ENCODE measurements at places on chromosomes 2 and 18. TPM values are rescaled to one million over a fixed set of nuclear protein-coding genes. Genes with fewer than 3 reads are reported as not detected.

- no peak for DNase-seq
These were observed 116.3 kb downstream of the ACAA2 start for GRCh38 chr18:49697049-49697448.

KCNJ13 gene
- not detected for total RNA-seq

DNA sequence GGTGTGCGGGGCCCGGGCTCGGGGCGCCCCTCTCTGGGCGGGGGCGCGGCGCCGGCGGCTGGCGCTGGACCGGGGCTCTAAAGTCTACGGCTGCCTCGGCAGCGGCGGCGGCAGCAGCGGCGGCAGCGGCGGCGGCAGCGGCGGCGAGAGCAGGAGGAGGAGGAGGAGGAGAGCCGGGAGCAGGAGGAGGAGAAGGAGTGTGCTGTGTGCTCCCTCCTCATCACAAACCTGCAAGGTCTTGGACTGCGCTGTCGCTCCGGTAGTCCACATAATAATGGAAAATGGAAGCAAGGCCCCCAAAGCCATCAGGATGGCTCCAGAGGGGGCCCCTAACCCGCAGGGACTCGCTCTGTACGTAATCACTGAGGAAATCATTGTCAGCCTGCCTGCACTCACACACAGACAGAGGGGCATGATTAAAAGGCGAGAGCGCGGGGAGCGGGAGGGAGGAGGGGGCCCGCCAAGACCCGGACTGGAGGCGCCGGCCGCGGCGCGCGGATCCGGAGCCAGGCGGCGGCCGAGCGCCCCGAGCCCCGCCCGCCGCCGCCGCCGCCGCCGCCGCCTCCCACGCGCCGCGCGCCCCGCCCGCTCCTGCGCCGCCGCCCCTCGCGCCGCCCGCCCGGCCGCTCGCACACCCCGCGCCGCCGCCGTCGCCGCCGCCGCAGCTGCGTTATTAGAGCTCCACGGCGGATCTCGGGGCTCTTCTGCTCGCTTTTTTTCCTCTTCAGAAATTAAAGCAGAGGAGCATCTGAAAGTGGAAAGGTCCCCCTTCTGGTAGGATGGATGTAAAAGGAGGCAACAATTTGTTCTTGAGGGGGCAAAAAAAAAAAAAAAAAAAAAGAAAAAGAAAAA, at the start of gene ZNF521:
ZNF521 (minus strand) TSS at position 390 of the 852 bp plus-strand sequence. CDS start 1,220 bp downstream, outside the sequence.
- peak; percentile 68 for DNase-seq

GRCh38 chr2:26011990-26012856, 21.7 kb upstream of the RAB10 start:
- peak; percentile 87 for DNase-seq

GRCh38 chr2:240643093-240643810, 18.0 kb downstream of the GPR35 start:
- no peak for DNase-seq

- DNase-seq: no peak
These were observed 247.8 kb upstream of the HDAC4 start for GRCh38 chr2:239648607-239649006.

DNA sequence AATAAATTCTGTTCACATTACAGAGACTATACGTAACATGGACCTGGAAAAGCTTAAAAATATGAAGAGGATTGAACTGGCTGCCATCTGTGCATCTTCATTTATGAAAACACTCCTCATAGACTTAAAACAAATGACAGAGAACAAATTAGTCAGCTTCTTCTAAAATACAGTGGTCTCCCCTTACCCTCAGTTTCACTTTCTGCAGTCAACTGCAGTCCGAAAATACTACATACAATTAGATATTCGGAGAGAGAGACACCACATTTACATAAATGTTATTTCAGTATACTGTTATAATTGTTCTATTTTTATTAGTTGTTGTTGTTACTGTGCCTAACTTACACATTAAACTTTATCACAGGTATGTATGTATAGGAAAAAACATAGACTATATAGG, 6.5 kb downstream of the RNF103 start:
- DNase-seq: no peak

GRCh38 chr2:209533391-209533790, 109.5 kb downstream of the MAP2 start:
- DNase-seq: no peak

All from SJSA1 (cell line).